ENCODE measurements at places on chromosomes 12 and 14. TPM values are rescaled to one million over a fixed set of nuclear protein-coding genes. Genes with fewer than 3 reads are reported as not detected.

GRCh38 chr12:6934110-6934509 lies 6.4 kb downstream of the ATN1 start:
- H3K4me1 ChIP-seq: peaks cover 15% of the 10 kb centered on the region
- no peak overlapping the region for H3K4me3 ChIP-seq
- H3K27me3 ChIP-seq: no peaks in the 10 kb centered on the region
- H3K27ac ChIP-seq: peak overlapping the region; percentile 4
- DNase-seq: peak; percentile 51
- peaks cover 21% of the 10 kb centered on the region for H3K36me3 ChIP-seq

GRCh38 chr12:47841501-47841900 lies 21.8 kb upstream of the HDAC7 start:
- H3K36me3 ChIP-seq: peaks cover 12% of the 10 kb centered on the region
- peaks cover 2% of the 10 kb centered on the region for H3K4me1 ChIP-seq
- peak; percentile 66 for DNase-seq
- no peak overlapping the region for H3K27ac ChIP-seq
- H3K4me3 ChIP-seq: no peak overlapping the region

Gene LRP1
- total RNA-seq: 464 TPM

GRCh38 chr14:99725774-99726537 lies 41.9 kb downstream of the CYP46A1 start:
- DNase-seq: no peak
- no peak overlapping the region for H3K4me3 ChIP-seq
- no peaks in the 10 kb centered on the region for H3K36me3 ChIP-seq
- peaks cover 4% of the 10 kb centered on the region for H3K4me1 ChIP-seq
- no peak overlapping the region for H3K27ac ChIP-seq
- peaks cover 4% of the 10 kb centered on the region for H3K27me3 ChIP-seq

GRCh38 chr12:45668641-45669040 lies 60.9 kb upstream of the ARID2 start:
- H3K4me1 ChIP-seq: peaks cover 4% of the 10 kb centered on the region
- H3K27me3 ChIP-seq: no peaks in the 10 kb centered on the region
- H3K4me3 ChIP-seq: no peak overlapping the region
- no peak overlapping the region for H3K27ac ChIP-seq

- H3K27ac ChIP-seq: no peak overlapping the region
- no peak overlapping the region for H3K4me3 ChIP-seq
- H3K36me3 ChIP-seq: peaks cover 25% of the 10 kb centered on the region
- H3K4me1 ChIP-seq: peaks cover 5% of the 10 kb centered on the region
- DNase-seq: no peak
Observed at GRCh38 chr12:46361667-46362034, 10.9 kb downstream of the SLC38A2 start.

Measured in fibroblast of lung (primary cell).